Natural killer cell (primary cell): ENCODE measurements at places on chromosomes 11 and 22.

DNA sequence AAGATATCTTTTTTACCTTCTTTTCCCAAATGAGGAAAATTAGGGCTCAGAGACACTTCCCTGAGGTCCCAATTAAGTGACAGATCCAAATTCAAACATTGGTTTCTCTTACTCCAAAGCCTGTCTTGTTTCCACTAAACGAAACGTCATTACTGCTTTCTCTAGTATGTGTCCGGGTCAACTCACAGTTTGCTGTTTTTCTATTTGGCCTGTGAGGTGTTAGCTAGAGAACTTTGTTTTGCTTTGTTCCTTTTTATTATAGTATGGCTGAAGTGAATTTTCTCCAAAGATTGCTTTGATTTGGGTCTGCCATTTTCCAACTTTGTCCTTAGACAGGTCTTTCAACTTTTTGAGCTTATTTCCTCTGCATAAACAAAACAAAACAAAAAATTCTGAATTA, 179.6 kb downstream of the UVRAG start:
- no peaks in the 10 kb centered on the region for H3K27me3 ChIP-seq
- H3K4me3 ChIP-seq: no peak overlapping the region
- H3K36me3 ChIP-seq: peaks cover 4% of the 10 kb centered on the region
- no peaks in the 10 kb centered on the region for H3K4me1 ChIP-seq
- no peak for DNase-seq

DNA sequence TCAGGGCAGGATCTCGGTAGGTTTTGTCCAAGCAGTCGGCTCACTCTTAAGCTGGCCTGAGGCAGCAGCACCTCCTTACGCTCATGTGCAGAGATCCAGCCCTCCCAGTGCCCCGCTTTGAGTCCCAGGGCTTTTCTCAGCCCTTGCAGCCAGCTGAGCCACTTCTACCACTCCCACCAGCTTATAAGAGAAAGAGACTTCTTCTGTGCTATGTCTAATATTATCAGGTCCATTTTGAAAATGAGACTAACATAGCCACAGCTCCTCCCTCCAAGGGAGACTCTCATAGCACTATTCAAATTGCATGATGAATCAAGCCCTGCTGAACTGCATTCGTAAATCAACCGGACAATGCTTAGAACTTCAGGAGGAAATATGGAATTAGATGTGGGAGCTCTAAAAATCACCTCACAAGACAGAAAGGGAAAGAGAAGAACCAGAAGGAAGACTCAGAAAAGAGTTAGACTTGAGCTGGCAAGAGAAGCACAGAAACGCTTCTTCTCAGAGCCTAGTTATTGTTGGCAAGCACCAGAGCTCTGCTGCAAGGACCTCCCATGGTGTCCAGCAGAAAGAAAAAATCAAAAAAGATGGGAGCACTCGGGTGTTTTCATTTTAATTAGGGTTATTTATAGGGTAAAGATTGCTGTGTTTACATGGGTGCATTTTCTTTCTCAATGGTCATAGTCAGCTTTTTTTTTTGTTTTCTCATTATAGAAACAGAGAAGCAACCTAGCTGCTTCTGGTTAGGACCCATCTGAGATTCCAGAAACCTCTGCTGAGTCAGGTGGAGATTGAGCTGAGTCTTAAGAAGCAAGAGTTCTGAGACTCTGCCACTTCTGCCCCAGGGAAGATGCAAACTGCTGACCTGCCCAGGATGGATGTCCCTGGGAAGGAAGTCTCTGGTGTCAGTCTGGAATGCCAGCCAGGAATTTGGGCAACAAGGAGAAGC, 181.4 kb downstream of the ETS1 start:
- no peaks in the 10 kb centered on the region for H3K27me3 ChIP-seq
- no peak overlapping the region for H3K27ac ChIP-seq
- H3K36me3 ChIP-seq: no peaks in the 10 kb centered on the region
- DNase-seq: no peak

DNA sequence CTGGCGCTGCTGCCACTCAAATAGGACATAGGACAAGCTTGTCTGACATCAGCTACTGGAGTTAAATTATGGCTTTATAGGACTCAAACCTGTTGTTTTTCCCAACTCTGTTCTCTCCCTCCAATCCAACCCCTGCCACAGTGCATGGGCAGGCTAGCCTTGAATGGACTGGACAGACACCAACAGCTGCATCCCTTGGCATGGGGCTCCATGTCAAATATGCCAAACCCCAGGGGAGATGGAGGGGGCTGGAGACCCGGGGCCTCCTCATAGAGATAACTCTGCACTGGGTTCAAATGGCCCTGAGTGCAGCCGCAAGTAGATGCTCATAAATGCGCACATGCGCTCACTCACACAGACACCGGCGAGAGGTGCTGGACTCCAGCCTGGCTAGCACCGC, 28.9 kb downstream of the CD5 start:
- H3K36me3 ChIP-seq: no peaks in the 10 kb centered on the region
- no peak overlapping the region for H3K4me3 ChIP-seq
- H3K4me1 ChIP-seq: peaks cover 12% of the 10 kb centered on the region
- H3K27me3 ChIP-seq: no peaks in the 10 kb centered on the region
- no peak for DNase-seq

- H3K4me3 ChIP-seq: no peak overlapping the region
- DNase-seq: no peak
- no peaks in the 10 kb centered on the region for H3K4me1 ChIP-seq
These were observed 156.2 kb downstream of the TMEM135 start for GRCh38 chr11:87193756-87194470.

GRCh38 chr11:69268911-69269310, 25.0 kb upstream of the MYEOV start:
- no peaks in the 10 kb centered on the region for H3K36me3 ChIP-seq
- no peaks in the 10 kb centered on the region for H3K27me3 ChIP-seq
- no peak overlapping the region for H3K4me3 ChIP-seq
